ENCODE measurements at places on chromosomes 4 and X.

DNA sequence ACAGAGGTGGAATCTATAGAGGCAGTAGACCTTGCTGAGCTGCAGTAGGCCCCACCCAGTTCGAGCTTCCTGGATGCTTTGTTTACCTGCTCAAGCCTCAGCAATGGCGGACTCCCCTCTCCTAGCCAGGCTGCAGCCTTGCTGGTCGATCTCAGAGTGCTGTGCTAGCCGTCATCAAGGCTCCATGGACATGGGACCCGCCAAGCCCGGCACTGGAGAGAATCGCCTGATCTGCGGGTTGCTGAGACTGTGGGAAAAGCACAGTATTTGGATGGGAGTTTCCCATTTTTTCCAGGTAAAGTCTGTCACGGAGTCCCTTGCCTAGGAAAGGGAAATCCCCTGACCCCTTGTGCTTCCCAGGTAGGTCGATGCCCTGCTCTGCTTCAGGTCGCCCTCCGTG lies 124.8 kb upstream of the KLF8 start:
- DNase-seq: no peak

GRCh38 chrX:7202206-7202605 lies 54.3 kb upstream of the PUDP start:
- DNase-seq: no peak

GRCh38 chr4:141652161-141652778 lies 15.9 kb downstream of the IL15 start:
- DNase-seq: no peak

DNA sequence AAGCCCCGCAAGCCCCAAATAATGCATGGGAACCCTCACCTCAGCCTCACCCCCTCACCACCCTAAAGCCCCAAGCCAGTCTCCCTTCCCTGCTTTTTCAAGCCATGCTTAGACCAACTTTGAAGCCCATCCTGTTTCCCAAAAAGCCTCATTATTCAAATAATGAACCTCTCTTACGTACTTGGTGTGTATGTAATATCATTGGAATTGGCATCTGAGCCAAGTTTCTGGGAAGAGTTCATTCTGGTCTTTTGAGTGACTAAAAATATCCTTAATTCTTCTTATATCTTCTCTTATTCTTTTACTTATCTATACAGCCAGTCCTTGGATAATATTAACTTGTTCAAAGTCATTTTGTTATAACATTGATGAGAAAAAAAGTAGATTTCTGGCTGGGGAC lies 875.8 kb upstream of the SLIT2 start:
- no peak for DNase-seq

GRCh38 chr4:59646082-59646481 lies 1554.0 kb upstream of the ADGRL3 start:
- no peak for DNase-seq

DNA sequence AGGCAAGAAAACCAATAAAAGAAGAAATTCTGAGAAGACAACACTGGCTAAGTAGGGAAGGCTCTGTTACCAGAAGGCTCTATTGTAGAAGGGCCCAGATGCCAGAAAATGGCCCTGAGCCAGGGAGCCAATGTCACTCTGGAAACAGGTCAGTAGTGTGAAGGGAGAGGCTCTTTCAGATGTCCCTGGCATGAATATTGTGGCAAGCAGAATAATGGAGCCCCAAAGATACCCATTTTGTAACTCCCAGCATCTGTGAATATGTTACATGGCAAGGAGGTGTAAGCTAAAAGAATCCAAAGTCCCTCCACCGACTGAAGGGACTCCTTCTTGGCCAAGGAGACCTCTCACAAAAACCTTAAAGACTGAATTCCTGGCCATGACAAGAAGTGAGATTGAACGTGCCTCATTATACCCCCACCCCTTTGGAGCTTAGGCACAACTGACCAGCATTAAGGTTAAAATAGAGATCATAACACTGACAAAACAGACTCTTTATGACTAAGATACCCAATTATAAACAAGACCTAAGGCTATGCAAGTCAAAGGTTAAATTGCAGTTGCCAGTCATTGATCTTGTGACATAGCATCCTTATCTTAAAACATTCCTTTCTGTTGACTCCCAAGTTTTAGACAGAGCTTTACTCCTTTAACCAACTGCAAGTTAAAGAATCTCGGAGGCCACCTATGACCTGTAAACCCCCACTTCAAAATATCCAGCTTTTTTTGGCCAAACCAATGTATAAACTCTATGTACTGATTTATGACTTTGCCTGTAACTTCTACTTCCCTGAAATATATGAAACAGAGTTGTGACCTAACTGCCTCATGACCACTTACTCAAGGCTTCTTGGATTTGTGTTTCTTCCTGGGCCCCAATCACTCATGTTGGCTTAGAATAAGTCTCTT lies 42.2 kb upstream of the SMIM10 start:
- no peak for DNase-seq

- DNase-seq: no peak
Measured at GRCh38 chrX:10420134-10420533, 200.3 kb downstream of the MID1 start.

DNA sequence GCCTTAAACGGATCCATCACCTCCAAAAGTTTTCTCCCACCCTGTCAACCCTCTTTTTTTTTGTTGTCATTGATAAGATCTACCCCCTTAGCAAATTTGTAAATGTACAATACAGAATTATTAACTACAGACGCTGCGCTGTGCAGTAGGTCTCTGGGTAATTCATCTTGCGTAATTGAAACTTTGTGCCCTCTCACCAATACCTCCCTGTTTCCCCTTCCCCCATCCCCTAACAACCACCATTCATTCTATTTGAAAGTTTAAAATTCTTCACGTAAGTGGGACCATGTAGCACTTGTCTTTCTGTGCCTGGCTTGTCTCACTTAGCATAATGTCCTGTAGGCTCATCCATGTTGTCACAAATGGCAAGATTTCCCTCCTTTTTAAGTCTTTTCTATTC lies 45.8 kb upstream of the CLDN34 start:
- no peak for DNase-seq

DNA sequence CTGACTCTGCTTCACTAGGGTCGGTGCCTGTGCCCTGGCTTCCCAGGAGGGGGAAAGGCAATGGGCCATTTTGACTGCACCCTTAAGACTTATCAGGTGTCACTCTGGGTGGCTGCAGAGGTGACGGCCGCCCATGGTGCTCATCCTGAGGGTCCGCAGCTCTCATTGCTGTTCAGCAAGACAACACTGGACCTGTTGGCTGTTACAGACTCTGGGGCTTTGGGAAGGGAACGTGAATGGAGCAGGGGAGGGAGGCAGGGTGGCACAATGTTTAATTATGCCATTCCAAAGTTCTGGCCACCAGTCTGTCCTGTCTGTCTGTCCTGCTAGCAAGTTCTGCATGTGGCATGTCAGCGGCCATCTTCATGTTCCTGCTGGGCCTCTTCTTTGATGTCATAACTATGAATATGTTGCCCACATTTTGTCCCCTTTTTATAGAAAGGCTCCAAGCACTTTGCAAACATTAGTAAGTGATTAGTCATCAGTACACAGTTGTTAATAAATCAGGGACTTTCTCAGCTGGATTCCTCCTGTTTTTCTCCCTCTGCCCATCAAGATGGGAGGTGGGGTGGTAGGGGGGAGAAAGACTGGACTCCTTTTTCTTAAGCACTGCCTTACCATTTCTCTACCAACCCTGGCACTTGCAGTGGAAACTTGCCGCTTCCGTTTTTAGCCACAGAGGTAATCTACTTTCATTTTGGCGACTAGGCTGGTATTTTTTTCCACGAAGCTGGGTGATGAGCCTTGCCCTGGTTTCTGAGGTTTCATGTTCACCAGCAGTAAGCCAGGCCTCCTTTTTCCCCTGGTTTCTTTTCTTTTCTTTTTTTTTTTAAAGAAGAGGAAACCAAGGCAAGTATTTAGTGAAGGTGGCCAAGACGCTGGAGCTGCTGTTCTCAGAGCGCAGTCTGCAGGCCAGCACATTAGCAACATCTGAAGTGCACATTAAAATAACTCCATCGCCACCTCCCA lies 88.6 kb upstream of the TRIM2 start:
- DNase-seq: peak; percentile 58

- DNase-seq: no peak
Measured at GRCh38 chrX:132270699-132271098, 51.5 kb upstream of the RAP2C start.

GRCh38 chr4:72507167-72507566 lies 61.9 kb downstream of the ADAMTS3 start:
- no peak for DNase-seq

DNA sequence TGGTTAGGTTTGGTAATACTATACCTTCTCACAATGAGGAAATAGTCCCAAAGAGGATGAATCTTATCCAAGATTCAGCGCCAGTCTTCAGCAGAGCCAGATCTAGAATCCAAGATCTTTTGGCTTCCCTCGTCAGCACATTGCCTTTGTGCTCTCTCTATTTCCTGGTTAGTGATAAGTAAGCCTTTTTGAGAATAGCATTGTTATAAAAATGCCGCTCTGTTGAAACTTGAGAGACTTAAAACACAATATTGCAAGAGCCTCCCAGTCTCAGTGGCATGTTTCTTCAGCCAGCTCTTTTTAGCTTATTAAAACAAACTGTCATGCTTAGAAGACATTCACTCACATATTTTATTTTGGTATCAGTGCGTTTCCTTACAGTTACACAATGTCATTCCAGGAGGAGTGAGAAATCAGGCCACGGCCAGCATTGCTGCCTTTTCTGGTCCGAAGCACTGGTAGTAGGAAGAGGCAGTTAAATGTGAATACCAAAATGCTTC lies 141.4 kb downstream of the KLHL8 start:
- DNase-seq: no peak

GRCh38 chrX:68916891-68917290 lies 88.1 kb downstream of the EFNB1 start:
- DNase-seq: no peak

GRCh38 chrX:117532339-117532738 lies 584.3 kb downstream of the KLHL13 start:
- no peak for DNase-seq

DNA sequence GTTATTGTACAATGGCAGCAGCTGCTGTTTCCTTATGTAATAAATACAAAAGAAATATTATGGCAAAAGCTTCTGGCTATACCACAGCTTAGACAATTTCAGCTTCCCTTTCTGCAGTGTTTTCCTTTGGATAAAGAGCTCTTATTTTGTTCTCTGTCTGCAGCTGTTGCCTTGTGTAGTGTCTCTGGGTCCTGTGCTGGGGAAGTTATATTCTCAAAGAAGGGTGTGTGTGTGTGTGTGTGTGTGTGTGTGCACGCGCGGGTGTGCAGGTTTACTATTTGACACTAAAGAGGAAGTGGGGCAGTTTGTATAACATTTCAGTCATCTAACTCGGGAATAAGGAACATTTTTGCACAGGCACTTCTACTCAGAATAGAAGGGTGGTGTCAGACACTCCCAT lies 83.6 kb downstream of the REPS2 start:
- DNase-seq: no peak

DNA sequence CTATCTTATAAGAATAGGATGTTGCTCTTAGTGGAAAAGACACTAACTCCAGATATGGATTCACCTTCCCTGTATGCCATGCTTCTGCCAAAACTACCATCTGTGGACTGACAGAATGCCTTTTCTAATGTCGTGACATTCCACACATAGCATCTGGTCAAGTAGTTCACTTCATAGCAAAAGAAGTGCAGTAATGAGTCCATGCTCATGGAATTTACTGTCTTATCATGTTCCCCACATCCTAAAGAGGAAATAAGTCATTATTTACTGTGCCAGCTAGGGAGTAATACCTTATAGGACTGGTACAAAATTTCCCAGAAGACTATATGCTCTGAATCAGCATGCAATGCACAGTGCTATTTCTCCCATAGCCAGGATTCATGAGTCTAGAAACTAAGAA lies 562.4 kb downstream of the TLL1 start:
- no peak for DNase-seq

- no peak for DNase-seq
Measured at GRCh38 chr4:16887887-16888286, 10.6 kb downstream of the LDB2 start.

- DNase-seq: no peak
Measured at GRCh38 chrX:63475200-63475599, 124.1 kb upstream of the SPIN4 start.

DNA sequence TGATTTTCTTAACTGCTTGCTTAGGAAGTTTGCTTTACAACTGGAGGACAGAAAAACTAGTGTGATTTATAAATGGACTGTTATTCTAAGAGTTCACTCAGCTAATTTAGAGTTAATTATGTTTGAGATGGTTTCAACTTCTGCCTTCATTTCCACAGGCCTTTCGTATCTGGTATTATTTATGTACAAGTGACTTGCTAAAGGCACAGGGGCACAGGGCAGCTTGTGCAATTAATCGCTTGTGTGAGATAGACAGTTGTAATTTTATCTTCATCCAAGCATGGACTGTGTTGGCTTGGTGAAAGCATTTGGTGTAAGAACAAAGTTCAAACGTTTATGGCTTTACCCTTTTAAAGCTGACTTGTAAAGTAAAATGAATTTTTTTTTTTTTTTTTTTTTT lies 38.3 kb downstream of the GPAT3 start:
- no peak for DNase-seq

DNA sequence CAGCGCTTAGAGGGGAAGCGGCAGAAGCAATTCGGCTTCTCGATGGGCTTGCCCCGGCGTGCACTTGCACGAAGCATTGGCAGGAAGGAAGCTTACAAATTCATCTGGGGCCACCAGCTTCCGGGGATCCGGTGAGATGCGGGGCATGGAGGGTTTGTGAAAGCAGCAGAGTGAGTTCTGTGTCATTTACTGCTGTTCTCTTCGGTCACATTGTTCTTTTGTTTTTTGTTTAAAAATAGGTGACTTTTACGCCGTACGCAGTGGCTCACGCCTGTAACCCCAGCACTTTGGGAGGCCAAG lies 47.0 kb downstream of the ASMT start:
- no peak for DNase-seq

DNA sequence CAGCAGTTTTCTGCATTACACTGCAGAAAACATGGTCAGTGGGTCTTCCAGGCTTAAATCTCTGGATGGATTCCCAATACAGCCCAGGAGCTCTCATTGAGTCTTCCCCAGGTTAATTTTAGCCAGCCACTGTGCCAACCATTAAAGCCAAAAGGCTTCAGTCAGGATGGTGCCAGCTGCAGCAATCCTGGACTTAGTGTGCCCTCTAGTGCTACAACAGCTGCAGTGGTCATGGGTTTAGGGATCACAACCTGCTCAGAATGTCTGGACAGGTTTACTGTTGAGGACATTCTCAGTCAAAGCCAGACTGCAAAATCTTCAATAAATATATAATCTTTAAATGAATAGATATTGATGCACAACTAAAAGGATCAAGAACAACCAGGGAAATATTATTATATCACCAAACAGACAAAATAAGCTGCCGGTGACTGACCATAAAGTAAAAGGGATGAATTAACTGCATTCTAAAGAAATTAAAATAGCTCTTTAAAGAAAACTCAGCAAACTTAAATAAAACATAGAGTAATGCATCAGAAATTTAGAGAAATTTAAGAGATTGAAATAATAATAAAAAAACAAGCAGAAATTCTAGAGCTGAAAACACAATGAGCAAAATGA lies 639.9 kb downstream of the SPOCK3 start:
- no peak for DNase-seq
